ENCODE measurements at places on chromosomes 1 and 21.

- DNase-seq, result no peak
Observed at GRCh38 chr1:93784538-93784937, 94.5 kb downstream of the DNTTIP2 start.

- DNase-seq, result no peak
Observed at GRCh38 chr1:64320007-64320406, 116.6 kb downstream of the UBE2U start.

- no peak for DNase-seq
Observed at GRCh38 chr1:174169342-174169741, 10.0 kb downstream of the RABGAP1L start.

GRCh38 chr21:35585155-35585554 is 475.2 kb downstream of the SETD4 start:
- DNase-seq, result no peak

DNA sequence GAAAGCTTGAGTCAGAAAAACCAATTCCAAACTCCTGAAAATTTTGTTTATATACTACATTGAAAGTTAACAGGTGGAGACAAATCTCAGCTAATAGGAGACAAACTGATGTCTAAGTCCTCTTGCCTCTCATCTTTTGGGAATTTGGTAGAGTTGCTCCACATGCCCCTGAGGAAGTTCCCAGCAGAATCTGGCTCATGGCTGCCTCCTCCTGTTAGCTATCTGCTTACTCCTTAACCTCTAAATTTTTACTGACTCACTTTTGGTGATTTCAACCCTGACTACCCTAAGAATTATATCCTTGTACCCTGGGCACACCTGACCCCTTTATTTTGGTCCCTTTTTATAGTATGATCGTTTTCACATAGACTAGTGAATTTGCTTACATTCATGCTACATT is 633.7 kb upstream of the USP24 start:
- no peak for DNase-seq

GRCh38 chr1:86339014-86339812 is 56.9 kb downstream of the ODF2L start:
- no peak for DNase-seq

- no peak for DNase-seq
Observed at GRCh38 chr1:61247051-61247825, 164.9 kb downstream of the NFIA start.

GRCh38 chr1:246091477-246091876 is 415.6 kb downstream of the SMYD3 start:
- DNase-seq, result no peak

- peak; percentile 15 for DNase-seq
Observed at GRCh38 chr1:16212251-16212961, at the start of gene ARHGEF19. Gene ARHGEF19 (minus strand): TSS chr1:16212652. CDS start chr1:16209054, 3,598 bp downstream.

DNA sequence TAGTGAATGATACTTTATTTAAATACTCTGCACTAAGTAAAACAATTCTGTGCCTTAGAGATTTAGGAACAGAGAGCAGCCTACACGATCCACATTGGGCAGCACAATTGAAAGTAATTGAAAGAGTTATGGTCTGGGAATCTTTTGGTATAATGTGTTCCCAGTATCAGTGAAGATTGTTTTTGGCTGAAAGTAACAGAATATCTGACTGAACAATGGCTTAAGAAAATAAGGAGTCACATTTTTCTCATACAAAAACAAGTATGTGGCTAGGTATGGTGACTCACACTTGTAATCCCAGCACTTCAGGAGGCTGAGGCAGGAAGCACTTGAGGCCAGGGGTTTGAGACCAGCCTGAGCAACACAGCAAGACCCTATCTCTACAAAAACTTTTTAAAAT is 306.2 kb downstream of the NFIA start:
- DNase-seq, result no peak

DNA sequence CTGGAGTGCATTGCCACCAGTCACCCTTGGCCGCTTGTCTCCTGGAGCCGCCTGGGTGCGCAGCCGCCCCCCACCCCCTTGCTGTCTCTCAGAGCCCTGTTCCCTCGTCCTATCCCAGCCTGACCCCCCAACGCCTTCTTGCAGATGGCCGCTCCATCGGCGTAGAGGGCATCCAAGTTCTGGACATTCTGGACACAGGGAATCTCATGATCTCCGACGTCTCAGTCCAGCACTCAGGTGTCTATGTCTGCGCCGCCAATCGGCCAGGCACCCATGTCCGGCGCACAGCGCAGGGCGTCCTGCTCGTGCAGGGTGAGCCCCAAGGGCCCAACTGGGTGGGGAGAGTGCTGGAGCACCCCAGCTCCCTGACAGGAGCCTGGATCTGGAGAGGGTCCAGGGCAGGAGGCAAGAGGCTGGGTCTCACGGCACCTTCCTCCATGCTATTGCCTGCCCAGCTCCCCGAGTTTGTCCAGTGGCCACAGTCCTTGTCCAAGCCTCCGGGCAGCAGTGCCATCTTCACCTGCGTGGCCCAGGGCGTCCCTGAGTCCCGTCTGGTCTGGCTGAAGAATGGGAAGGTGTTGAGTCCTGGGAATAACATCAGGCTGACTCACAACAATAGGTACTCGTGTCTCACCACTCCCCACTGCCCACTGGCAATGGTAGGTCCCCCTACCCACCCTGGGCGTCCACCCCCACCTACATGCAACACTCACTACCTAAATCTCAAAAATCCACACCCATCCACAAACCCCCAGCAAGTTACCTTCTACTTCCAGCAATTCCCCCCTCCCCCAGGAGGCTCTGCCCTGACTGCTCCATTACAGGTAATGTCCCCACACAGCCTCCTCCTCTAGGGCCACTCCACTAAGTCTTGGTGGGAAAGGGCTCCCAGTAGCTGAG is 24.6 kb downstream of the SLC27A3 start:
- no peak for DNase-seq

DNA sequence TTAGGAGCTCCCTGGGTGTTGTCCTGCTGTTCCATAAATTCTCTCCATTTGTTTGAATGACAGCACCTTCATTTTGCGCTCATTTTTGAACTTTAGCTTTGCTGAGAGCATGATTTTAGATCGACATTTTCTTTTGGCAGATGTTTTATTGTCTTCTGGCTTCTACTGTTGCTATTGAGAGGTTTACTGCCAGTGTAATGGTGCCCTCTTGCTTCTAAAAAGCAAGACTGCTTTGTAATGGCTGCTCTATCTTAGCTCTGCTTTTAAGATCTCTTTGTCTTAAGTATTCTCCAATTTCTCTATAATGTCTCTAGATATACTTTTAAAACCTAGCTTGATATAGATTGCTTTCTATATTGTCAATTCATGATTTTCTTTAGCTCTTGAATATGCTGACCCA is 27.8 kb downstream of the THEM4 start:
- no peak for DNase-seq

DNA sequence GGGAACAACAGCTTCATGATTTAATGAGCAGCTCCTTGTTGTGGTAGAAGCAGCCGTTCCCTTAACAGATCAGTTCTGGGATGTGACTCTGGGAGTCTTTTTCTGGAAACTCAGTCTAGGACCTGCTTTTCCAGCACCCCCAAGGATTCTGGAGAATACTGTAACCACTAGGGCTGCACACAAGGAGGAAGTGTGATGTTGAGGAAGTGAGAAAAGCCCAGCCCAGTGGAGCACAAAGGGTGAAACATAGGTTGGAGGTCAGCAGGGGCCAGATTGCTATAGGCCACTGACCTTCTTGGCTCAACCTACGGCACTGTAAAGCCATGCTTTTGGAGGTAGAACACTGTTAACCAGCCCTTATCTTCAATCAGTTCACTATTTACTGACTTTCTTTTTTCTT is 10.1 kb upstream of the PLA2G5 start:
- DNase-seq, result no peak

DNA sequence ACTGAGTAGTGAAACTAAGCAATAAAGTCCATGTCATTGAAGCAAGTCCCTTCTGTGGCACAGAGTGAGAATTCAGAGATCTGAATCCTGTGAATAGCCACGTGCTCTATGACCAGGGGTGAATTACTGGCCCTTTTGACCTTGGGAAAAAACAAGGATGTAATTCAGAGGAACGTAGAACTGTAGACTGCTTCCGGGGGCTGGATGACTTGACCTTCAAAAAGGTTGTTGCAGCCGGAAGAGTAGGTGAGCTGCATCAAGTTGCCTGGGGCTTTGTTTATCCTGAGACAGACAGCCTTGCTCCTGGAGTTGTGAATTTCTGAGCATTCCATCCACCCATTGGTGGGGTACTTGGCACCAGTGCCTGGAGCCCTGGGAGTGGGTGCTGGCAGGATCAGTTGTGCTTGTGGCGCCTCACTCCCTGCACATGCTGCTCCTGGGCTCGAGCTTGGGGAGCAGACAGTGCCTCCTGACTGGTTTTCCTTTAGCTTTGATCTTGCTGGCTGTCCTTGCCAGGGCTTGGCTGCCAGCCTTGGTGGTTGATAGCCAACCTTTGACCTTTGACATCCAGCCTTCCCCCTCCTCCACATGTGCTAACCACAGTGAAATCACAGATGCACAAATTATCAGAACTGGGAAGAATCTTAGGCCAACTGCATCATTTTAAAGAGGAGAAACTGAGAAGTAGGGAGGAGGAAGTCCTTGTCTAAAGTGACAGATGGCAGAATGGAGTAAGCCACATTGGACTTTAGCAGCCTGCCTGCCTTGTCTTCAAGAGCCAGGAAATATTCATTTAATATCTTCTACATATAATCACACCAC is 16.2 kb upstream of the MYOG start:
- DNase-seq, result no peak

GRCh38 chr1:78401148-78401547 is 89.6 kb upstream of the PTGFR start:
- DNase-seq, result no peak

- no peak for DNase-seq
Observed at GRCh38 chr1:75937034-75937433, 4.8 kb upstream of the ASB17 start.

GRCh38 chr1:25468033-25468432 is 37.3 kb downstream of the MACO1 start:
- no peak for DNase-seq

- DNase-seq, result no peak
Observed at GRCh38 chr1:101088431-101088830, 62.8 kb upstream of the DPH5 start.

- DNase-seq, result no peak
Observed at GRCh38 chr1:7116001-7116400, 330.7 kb downstream of the CAMTA1 start.

DNA sequence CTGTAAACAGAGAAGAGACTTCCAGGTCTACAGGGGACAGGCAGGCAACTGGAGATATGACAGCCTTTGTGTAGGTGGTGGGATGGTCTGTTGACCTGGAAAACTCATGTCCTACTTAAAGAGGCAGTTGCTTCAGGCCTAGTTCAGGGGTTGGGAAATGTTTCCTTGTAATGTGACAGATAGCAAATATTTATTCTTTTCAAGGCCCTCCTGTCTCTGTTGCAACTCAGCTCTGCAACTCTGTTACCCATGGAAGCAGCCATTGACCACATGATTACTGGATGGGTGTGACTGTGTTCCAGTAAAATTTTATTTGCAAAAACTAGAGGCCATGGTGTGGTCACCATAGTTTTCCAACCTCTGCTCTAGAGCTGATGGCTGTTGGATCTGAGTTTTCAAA is 341.9 kb downstream of the PTBP2 start:
- DNase-seq, result no peak

DNA sequence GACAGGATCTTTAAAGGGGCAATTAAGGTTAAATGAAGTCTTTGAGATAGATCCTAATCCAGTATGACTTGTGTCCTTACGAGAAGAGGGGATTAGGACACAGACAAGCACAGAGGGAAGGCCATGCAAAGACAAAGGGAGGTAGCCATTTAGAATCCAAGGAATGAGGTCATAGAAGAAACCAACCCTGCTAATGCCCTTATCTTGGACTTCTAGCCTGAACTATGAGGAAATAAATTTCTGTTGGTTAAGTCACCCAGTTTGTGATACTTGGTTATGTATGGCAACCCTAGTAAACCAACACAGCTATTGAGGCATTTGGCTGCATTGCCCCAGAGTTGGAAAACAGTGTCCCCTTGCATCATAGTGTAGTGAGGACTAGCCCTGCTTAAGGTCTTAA is 121.3 kb downstream of the MAST2 start:
- no peak for DNase-seq

- no peak for DNase-seq
Observed at GRCh38 chr1:113191579-113192076, 118.6 kb downstream of the LRIG2 start.

DNA sequence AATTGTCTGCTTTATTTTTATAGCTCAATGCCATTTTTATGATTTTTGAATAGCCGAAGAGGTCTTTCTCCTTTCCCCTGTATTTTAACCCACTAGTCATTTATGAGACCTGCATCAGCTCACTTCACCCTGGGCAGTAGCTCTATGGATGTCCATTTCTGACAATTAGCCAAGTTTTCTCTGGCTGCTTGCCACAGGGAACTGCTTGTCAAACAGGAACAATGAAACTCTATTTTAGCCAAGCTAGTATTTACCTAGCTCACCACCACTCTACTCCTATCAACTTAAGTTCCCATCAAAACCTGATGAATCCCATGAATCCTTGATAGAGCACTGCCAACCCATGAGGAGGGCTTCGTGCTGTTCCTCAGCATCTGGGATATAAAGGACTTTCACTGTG is 406.7 kb downstream of the RWDD3 start:
- DNase-seq, result peak; percentile 17

- DNase-seq, result no peak
Observed at GRCh38 chr1:83815330-83815729, 183.6 kb downstream of the TTLL7 start.

DNA sequence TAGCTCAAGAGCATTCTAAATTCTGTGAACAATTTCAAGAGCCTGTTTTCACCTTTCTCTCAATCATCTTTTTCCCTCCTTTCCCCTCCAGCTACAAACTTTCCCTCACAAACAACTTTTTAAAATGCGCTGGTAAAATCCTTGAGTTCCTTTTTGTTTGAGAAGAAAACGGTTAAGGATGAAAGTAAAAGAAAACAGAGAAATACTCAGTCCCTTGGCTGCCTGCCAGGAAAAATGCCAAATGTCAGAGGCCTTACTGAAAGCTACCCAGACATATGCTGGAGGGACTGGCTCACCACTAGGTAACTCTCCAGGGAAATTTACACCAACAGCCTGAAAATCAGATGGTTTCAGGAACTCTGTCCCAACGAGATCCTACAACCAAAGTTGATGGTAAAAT is 11.0 kb upstream of the SERBP1 start:
- DNase-seq, result no peak

- DNase-seq, result no peak
Observed at GRCh38 chr1:223358826-223359225, 5.2 kb downstream of the SUSD4 start.

GRCh38 chr1:7565099-7565750 is 205.9 kb upstream of the VAMP3 start:
- no peak for DNase-seq

DNA sequence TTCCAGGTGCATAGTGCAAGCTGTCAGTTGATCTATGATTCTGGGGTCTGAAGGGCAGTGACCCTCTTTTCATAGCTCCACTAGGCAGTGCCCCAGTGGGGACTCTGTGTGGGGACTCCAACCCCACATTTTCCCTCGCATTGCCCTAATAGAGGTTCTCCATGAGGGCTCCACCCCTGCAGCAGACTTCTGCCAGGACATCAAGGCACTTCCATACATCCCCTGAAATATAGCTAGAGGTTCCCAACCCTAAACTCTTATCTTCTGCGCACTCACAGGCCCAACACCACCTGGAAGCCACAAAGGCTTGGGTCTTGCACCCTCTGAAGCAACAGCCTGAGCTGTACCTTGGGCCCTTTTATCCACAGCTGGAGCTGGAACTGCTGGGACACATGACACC is 65.7 kb upstream of the PKN2 start:
- no peak for DNase-seq
